ENCODE measurements at places on chromosomes 11 and 22.

- no peak for DNase-seq
Observed at GRCh38 chr11:124610295-124610694, 933 bp upstream of the PANX3 start.

- DNase-seq = no peak
Observed at GRCh38 chr11:62573006-62573591, 592 bp downstream of the EEF1G start.

- no peak for DNase-seq
Observed at GRCh38 chr11:992577-992976, 43.9 kb downstream of the MUC6 start.

DNA sequence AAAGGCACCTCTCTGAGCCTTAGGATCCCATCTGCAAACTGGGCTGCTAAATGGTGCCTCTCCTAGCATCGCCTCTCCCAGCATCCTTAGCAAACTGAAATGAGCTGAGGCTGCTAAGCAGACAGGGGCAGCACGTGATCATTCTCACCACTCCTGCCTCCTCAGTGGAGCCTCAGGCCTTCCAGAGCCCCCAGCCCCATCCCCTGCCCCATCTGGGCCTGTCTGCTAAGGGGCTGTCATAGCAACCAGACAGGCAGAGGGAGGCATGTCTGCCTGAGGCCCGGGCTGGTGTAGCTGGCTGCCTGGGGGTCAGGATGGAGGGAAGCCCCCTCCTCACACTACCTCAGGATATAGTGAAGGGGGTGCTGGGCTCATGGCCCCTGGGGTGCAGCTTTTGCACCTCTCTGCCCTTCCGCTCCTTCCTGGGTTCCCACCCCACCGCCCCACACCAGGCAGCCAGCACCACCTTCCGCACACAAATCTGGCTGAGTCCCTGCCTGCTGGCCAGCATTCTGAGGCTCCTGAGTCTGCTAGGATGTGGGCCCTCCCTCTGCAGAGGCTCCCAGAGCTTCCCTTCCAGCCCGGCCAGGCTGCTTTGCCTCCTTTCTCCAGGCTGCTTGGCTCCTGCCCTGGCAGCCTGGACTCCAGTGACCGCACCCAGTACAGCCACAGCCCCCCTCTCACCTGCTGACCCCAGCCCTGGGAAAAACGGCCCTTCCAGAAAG is 47.5 kb upstream of the TTLL12 start:
- no peak for DNase-seq

DNA sequence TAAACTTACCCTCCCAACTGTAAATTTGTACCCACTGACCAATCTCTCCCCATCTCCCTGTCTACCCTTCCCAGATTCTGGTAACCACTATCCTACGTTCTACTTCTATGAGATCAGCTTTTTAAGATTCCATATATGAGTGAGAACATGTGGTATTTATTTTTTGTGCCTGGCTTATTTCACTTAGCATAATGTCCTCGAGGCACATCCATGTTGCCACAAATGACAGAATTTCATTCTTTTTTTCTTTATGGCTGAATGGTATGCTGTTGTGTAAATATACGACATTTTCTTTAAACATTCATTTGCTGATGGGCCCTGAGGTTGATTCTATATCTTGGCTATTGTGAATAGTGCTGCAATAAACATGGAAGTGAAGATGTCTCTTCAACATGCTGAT is 74.7 kb upstream of the RRM1 start:
- DNase-seq = no peak

- no peak for DNase-seq
Observed at GRCh38 chr11:77211594-77212251, 83.7 kb downstream of the MYO7A start.

DNA sequence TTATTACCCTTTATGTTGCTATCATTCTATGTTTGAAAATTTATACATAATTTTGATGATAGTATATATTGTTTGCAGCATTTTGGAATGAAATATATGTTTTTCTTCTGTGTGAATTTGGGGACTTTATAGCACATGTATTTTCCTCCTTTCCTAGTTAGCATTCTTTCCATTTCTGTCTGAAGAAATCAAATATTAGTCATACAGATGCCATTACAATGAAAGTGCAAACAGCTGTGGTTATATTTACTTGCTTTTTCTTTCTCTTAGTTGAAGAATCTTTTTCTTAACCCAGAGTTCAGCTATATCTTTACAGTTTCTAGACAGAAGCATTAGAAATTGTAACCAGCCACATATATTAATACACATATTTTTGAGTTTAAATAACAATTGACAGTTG is 753.1 kb upstream of the ARHGAP42 start:
- DNase-seq = no peak

GRCh38 chr11:126469311-126469710 is 113.8 kb downstream of the ST3GAL4 start:
- DNase-seq = no peak

All from activated CD8-positive, alpha-beta memory T cell treated with anti-CD3 and anti-CD28 coated beads for 4 hours (primary cell).